Activated T-helper 9 cell treated with anti-CD3 and anti-CD28 coated beads, Interleukin-2, amount 50 U/mL, for 16 hours (primary cell): ENCODE measurements at places on chromosomes 7 and 10.

DNA sequence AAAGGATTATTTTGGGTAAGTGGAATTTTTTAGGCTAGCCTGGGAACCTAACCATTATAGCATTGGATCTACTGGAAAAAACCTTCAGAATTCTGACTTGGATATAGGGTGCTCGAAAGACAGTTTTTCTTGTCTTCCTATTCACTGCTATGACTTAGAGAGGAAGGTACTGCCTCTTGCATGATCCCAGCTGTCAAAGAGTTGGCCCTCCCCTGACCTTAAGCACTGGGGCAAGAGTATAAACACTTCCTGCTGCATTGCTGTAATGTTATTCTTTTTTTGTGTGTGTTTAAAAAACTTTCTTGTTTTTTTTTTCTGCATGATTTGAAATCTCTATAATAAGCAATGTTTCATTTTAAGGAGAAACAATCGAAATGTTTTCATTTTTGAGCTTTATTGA, 113.0 kb downstream of the LRMDA start:
- DNase-seq = no peak

DNA sequence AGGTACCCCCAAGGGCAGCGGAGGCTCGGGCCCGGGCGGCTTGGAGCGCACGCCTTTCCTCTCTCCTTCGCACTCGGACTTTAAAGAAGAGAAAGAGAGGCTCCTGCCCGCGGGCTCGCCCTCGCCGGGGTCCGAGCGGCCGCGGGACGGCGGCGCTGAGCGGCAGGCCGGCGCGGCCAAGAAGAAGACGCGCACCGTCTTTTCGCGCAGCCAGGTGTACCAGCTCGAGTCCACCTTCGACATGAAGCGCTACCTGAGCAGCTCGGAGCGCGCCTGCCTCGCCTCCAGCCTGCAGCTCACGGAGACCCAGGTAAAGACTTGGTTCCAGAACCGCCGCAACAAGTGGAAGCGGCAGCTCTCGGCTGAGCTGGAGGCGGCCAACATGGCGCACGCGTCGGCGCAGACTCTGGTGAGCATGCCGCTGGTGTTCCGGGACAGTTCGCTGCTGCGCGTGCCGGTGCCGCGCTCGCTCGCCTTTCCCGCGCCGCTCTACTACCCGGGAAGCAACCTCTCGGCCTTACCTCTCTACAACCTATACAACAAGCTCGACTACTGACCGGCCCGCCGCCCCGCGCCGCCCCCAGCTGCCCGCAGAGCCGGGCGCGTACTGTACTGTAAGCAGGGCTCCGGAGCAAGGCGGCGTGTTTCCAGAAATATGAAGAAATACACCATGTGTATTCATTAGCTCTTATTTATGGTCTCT, 1.8 kb downstream of the HMX2 start:
- no peak for DNase-seq

- DNase-seq = no peak
Measured at GRCh38 chr7:106657085-106657991, 3.6 kb downstream of the CCDC71L start.

DNA sequence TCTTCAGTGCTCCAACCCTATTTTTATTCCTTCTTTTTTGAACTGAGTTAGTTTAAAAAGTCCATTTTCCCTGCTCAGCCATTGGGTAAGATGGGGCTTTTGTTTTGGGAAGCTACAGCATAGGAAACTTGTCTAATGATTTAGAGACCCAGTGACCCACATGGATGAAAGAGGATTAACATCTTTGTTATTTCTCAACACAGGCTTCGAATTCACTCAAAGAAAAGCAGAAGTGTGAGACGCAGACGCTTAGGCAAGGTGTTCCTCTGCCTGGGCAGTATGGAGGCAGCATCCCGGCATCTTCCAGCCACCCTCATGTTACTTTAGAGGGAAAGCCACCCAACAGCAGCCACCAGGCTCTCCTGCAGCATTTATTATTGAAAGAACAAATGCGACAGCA, 152.0 kb downstream of the HDAC9 start:
- no peak for DNase-seq

DNA sequence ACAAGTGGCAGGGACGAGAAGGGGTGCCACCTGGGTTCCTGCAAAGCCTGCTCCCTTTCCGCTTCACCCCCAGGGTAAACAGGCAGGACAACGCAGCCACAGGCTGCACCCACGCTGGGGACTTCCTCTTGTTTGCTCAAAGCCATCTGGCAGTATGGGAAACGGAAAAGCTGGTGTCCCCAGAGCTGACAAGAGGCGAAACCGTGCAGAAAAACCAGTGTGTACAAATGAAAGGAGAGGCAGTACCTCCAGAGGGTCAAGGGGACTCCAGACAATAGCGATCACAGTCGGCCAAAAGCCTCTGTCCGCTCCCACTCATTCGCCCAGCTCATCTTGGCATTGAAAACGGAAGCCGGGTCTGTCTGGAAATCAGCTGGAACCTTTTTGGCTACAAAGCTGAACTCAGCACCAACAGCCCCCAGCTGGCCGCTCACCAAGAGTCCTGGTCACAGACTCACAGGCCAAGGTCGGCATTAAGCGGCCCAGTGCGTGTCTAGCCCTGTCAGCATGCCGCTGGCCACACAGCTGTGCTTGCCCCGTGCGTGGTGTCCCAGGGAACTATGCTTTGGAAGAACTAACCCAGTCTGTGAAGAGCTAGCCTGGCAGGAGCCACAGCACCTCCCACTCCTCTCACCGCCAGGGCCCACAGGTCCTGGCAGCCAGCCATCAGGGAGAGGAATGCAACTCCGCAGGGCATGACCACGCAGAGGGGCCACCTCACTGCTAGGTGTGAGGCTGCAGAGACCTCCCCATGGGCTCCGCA, 10.4 kb downstream of the TNS3 start:
- DNase-seq = no peak

DNA sequence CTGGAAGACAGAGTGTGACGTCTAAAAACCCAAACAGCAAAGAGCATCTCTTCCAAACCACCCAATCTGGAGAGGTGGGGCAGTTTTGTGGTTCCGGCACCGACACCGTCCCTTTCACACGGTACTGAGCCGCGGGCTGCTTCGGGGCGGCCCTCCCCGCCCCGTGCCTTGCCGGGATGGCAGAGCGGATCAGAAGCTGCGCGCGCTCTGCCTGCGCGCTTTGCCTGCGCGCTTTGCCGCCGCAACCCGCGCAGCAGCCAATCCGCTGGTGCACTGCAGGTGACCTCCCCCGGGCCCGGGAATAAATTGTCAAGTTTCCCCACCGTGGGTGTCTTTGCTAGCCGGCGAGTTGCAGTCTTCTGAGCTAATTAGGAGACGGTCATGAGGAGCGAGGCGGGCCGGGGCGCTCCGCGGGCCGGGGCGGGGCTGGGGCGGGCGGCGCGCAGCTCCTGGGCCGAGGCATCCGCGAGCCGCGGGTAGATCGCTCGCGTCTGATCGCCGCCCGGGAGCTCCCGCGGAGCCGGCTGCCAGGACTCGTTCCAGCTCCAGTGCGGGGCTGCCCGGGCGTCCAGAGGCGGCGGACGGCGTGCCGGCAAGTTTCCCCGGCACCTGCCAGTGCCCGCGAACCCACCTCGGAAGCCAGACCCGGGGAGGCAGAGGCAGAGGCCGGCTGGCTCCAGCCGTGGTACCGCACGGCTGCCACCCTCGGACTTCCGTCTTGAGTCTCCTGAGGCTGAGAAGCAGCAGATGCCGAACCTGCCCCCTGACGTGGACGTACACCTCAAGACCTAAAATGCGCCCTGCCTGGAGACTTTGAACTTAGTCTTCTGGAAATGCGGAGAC, 536.0 kb upstream of the GALNT17 start:
- DNase-seq = no peak

DNA sequence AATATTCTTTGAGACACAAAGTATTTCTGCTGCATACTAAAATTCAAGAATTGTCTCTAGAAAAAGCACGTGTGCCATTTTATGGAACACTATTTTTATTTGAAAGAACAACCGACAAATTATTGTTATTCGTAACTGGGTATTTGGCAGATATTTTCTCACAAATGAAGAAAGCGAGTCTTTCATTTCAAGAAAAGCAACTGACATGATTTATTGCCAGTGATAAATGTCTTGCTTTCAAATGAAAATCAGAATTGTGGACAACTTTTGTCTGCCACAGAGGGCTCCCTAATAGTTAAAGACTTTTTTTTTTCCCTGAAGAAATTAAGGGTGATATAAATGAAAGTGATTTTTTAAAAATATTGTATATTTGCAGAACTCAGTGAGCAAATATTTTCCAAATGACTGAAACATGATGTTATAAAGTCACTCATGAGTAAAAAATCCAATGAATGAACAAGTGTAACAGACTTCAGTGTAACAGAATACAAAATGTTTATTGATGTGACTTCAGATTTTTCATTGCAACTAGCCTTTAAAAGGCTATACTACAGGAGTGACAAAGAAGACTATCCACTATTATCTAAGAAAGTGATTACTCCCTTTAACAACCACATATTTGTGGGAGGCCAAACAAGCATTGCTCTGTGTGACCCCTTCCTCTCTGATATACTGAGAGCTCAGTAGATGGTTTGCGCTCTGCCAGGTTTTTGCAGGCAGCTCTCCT, 49.0 kb upstream of the SEMA3E start:
- DNase-seq = no peak

DNA sequence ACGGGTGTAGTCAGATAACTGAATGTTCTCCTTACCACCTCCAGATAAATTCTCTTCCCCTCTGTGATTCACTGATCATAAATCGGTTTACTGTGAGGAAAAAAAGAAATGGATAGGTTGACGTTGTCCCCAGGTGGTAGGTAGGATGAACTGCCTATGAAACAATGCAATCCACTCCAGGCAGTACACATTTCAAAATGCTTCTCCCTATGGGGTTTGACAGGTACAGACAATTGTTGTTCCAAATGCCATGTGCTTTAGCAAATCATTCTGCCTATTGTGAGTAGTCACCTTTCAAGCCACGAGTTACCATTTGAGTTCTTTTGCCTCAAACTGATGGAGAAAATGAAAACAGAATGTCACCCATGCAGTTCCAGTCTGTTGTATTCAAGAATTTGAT, 21.8 kb downstream of the VIM start:
- no peak for DNase-seq

DNA sequence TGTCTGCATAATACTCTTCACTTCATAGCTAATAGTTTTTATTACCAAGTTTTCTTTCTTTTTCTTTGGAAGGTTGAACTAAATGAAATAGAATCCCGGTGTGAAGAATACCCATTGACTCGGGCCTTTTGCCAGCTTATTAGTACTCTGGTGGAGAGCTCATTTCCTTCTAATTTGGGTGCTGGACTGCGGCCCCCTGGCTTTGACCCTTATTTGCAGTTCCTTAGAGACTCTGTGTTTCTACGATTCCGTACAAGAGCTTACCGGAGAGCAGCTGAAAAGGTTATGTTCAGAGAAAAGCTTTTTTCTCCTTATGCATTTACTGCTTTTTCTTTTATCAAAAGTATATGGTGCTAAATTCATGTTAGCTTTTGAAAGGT, 40.2 kb downstream of the NUP205 start:
- no peak for DNase-seq

- no peak for DNase-seq
Measured at GRCh38 chr10:78025685-78026364, 3.5 kb downstream of the POLR3A start.
